ENCODE measurements at places on chromosomes 1 and 21.

DNA sequence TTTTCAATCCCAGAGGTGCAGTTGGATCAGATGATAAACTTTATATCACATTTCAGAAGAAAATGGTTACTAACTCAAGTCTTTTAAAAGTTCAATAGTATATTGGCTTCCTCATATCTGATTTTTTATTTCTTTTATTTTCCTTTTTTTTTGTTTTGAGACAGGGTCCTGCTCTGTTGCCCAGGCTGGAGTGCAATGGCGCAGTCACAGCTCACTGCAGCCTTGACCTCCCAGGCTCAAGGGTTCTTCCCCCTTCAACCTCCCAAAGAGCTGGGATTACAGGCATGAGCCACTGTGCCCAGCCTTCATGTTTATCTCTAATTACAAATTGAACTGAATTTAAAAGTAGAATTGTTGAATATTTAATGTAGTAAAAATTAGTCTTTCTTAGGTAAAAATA, 13.9 kb downstream of the FLVCR1 start:
- DNase-seq, result no peak

- DNase-seq, result no peak
These were observed 7.0 kb upstream of the TNFRSF1B start for GRCh38 chr1:12159816-12160215.

- no peak for DNase-seq
These were observed 31.2 kb upstream of the PALMD start for GRCh38 chr1:99614728-99615127.

DNA sequence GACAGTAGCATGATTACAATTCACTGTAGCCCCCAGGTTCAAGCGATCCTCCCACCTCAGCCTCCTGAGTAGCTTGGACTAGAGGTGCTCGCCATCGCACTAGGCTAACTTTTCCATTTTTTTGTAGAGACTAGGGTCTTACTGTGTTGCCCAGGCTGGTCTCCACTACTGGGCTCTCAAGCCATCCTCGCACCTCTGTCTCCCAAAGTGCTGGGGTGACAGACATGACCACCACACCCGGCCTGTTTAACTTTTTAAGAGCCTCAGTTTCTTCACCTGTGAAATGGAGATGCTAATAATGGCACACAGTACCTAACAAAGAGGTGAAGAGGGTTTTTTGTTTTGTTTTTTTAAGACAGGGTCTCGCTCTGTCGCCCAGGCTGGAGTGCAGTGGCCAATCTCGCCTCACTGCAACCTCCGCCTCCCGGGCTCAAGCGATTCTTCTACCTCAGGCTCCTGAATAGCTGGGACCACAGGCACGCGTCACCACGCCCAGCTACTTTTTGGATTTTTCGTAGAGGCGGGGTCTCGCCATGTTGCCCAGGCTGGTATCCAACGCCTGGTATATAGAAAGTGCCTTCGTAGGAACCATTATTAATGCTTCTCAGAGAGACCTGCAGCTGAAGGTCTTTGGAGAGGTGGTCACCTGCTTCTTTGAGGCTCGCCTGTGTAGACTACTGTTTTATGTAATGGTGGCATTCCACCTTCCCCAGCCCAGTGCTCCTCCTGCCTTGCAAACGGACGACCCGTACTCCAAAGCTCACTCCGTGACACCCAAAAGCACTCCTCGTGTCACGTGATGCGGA, 567 bp downstream of the PMVK start:
- DNase-seq, result no peak

DNA sequence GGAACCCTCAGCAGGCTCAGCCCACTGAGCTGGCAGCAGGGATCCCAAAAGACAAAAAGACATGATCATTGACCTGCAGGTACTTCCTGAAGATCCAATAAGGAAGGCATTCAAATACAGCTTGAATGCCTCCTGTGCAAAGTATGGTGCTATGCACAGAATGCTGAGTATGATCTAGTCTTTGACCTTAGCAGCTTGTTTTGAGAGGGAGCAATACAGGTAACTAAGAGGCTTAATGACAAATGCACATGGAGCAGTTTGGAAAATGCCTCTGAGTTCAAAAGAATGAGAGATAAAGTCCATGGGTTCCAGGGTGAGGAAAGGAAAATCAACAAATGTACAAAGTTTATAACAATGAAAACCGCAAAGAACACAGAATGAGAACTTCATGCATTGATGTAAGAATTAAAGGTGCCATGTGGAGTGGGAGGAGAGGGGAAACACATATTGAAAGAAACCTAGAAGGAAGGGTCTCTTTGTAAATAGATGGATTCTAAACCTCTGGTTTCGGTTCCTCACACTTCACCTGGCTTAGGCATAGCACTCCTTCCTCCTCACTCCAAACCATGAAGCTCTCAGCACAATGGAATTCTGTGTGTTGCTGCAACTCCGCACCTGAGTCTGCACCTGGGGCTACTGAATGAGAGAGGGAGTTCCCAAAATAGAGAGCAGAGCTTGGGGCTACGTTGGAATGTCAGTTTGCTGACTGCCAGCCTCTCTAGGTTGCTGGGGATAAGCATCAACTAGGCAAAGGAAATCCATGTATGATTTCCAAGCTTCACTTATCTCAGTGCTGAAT, 77.6 kb downstream of the PLXNA2 start:
- no peak for DNase-seq

Measured in astrocyte of the cerebellum (primary cell).